ENCODE measurements at places on chromosomes 5 and 9.
A peak's percentile ranks its signal among the peaks of the same experiment; 100 is the strongest.

DNA sequence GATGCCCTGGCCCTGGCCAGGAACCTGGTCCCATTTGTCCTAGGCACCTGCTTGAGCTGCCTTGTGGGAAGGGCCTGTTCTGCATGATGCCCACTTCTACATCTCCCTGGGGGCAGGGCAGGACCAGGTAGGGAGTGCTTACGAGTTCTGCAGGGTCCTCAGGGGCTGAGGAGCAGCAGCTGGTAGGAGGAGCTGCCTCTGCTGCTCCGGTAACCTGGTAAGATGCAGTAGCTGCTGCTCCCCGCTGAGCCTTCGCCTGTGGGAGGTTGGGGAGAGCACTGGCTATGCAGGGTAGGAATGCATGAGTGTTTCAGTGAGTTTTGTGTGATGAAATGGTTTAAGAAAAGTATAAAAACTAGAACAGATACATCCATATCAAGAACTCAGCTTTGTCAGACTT lies 13.6 kb downstream of the LRRC8A start:
- no peak for ATAC-seq

- peak; percentile 84 for ATAC-seq
Observed at GRCh38 chr9:94554439-94555331, at the start of gene PCAT7. Gene PCAT7, plus strand, starts transcription at chr9:94555083.

GRCh38 chr5:134515801-134516200 lies 9.7 kb upstream of the JADE2 start:
- ATAC-seq, result no peak

GRCh38 chr9:122991370-122991830 lies 42.1 kb upstream of the GPR21 start:
- peak; percentile 57 for ATAC-seq

GRCh38 chr9:90846770-90847419 lies 45.3 kb downstream of the SYK start:
- ATAC-seq, result no peak

- no peak for ATAC-seq
Observed at GRCh38 chr9:132001567-132001966, 78.1 kb downstream of the MED27 start.

DNA sequence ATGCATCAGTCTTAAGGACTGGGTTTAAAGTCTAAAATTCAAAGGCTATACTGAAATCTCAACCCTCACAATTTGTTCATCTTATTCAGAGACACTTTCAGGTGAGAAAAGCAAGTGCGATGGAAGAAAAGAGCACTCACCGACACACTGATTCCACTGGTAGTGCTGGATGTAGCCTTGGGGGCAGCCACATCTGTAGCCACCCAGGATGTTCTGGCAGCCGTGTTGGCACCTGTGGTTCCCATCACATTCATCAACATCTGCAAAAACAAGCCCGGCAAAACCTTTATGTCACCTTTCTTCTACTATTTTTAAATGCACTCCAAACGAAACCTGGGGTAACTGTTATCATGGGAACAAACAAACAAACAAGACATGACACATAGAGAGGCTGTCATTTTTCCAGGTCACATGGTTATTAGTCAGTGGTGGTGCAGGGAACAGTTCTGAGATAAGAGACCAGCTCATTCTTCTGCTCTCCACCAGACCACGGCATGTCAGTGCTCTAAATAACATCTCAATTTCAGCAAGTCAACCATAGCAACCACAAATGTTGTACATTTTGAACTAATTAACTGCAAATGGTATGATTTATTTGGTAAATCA lies 188.4 kb downstream of the SLC12A2 start:
- ATAC-seq, result no peak

GRCh38 chr5:157165668-157166067 lies 396 bp downstream of the GARIN3 start:
- no peak for ATAC-seq

- ATAC-seq, result no peak
Observed at GRCh38 chr5:180862645-180863044, 1.6 kb upstream of the ZFP62 start.
